Activated T-helper 1 cell treated with Interleukin-2 at 50 U/mL for 16 hours (primary cell): ENCODE measurements at places on chromosomes 5 and 9.

GRCh38 chr5:129687941-129688340 is 60.0 kb upstream of the MINAR2 start:
- no peak for DNase-seq

DNA sequence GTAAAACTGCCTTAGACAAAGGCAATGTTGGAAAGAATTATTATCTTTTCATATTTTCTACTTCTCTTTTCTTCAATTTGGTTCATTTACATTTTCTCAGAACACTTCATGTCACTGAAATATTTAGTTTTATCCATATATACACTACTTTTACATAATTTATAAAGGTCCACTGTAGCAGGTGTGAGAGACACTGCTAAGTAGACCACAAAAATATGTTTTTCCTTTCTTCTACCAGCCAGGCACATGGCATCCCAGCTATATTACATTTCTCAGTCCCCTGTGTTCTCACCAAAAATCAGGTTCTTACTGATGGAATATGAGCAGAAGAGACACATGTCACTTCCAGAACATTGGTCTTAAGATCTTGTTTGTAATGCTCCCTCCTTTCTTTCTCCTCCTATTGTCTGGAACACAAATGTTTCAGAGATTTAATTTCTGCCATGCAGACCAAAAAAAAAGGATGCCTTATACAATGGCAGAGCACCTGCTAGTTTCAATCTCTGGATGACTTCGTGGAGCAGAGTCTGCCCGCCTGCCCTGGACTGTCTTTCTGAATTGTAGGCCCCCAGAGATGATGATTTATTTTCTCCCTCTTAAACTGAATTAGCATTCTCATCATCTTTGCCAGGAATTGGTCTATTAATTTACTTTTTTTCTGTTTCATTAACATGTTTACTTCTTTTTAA is 125.4 kb upstream of the ACOT12 start:
- no peak for DNase-seq

DNA sequence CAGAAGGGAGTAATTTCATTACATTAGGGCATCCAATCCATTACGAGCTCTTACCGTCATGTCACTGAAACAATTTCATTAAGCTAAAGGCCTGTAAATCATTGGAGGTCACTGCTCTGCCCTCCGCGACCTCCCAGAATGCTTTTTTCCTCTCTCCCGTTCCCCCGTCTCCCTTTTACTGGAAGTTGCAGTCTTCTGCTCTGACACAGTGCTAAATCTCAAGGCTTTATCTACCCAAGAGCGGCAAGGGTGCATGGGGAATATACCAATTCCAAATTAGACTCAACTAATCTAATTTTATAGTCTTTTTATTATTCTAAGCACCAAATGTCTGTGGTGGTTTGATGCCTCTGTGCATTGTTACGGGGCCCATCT is 265.7 kb upstream of the PANK3 start:
- no peak for DNase-seq

- DNase-seq = no peak
These were observed 42.8 kb downstream of the SPEF2 start for GRCh38 chr5:35660451-35660850.

DNA sequence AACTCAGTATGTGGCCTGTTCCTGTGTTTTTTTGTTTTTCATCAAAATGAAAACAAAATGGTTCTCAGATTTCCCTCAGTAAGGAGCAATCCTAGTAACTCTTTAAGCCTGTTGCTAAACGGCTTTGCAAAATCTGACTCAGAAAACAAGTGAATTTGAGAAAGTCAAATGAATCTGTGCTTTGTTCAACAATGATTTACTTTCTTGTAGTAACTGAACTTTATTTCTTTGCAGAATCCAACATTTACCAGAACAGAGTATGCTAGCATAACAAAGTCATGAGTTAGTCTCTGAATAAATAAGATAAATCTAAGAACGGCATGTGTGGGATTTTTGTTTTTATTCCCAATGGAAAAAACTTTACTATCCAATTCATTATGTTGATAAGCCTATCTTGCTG is 93.8 kb downstream of the OXCT1 start:
- no peak for DNase-seq
